ENCODE measurements at places on chromosomes 2 and 18.

GRCh38 chr2:163338270-163338669 is 397.5 kb downstream of the FIGN start:
- no peak for DNase-seq

GRCh38 chr2:152716805-152717227 is 445 bp downstream of the PRPF40A start:
- DNase-seq: peak; percentile 2

GRCh38 chr2:150542692-150543091 is 55.2 kb upstream of the RND3 start:
- no peak for DNase-seq

DNA sequence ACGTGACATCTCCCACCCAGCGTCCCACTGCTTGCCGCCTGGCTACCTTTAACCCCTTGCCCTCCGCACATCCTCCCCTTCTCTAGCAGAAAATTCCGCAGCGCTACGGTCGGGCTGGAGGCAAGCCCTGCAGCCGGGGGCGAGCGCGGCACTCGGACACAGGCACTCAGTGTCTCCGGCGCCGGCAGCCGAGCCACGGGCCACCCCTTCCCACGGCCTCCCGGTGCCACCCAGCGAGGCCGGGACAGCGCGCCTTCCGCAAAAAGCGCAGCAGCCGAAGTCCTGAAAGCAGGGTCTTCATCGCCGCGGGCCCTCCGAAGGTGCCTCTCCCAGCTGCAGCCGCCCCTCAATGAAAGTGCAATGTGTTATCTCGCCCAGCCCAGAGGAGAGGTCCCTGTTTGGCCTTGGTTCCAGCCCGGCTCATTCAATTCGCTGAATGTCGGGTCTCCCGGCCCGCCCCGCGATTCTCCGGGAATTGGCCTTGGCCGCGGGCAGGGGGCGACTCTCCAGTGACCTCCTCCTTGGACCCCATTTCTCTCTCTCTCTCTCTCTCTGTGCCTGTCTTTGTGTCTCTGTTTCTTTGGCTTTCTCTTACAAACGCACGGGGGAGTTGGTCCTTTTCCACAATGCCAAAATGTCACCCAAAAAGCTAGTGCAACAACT is 1.1 kb downstream of the DLGAP1 start:
- DNase-seq: no peak

DNA sequence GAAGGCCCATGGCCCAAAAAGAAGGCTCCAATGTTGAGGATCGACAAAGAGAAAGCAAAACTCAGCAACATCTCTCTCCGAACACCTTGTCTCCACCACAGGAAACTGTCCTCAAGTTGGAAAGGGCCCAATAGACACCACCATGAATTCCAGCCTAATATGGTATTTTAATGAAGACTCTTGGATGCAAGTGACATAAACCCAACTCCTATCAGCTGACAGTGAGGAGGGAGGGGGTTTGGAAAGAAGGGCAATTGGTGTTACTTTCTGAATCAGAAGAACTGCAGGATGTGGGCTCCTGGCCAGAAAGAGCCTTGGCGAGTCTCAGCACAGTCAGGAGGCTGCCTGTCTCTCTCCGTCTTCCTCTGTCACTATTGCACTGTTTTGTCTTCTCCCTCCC is 40.3 kb upstream of the SIGLEC15 start:
- DNase-seq: no peak

- DNase-seq: no peak
Measured at GRCh38 chr2:4073026-4073569, 369.7 kb downstream of the DCDC2C start.

DNA sequence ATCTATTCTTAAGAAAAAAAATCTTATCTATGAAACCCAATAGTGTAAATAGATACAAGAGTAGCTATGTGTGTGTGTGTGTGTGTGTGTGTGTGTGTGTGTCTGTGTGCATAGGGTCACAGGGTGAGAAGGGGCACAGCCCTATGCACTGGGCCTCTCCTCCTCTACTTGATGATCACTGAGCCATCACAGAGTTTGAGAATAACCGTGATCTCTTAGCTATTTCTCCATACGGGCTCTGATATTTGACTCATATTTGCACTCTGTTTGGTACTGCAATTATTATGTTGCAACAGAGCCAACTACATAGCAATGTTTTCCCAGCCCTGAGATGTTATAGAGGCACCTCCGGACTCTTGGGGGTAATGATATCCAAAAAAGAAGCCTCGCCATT is 28.8 kb upstream of the SLC40A1 start:
- no peak for DNase-seq

DNA sequence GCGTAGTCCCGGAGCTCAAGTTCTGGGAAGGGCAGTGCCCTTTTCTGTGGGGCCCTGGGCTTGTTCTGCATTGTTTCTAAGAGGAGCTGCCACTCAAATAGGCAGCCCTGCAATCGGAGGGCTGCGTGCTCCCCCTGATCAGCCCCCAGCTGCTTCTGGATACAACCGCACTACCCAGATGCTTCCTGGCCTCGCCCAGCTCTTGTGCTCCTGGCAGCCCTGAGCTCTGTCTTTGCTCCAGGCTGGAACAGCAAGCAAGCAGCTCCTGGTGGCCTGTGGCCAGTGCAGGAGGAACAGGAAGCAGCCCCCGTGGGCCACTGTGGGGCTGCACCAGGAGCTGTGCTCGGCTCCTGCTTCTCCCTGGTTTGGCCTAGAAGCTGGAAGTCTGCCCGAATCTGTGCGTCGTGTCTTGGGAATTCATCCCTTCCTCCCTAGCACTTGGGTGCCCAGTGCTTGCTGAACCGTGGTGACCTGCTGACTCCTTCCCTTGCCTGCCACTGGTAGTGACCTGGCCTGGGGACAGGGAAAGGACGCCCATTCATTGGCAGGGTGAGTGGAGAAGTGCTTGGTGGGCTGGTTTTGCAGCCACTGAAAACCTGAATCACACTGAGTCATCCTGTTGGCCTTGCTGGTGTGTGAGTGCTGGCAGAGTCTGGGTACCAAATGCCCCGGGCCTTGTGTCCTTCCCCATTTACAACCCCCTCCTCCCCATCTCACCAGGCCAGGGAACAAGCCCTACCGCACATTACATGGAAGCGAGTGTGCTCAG is 27.3 kb upstream of the NTSR2 start:
- DNase-seq: no peak

GRCh38 chr2:95669441-95669991 is 77.7 kb downstream of the TRIM43 start:
- no peak for DNase-seq

DNA sequence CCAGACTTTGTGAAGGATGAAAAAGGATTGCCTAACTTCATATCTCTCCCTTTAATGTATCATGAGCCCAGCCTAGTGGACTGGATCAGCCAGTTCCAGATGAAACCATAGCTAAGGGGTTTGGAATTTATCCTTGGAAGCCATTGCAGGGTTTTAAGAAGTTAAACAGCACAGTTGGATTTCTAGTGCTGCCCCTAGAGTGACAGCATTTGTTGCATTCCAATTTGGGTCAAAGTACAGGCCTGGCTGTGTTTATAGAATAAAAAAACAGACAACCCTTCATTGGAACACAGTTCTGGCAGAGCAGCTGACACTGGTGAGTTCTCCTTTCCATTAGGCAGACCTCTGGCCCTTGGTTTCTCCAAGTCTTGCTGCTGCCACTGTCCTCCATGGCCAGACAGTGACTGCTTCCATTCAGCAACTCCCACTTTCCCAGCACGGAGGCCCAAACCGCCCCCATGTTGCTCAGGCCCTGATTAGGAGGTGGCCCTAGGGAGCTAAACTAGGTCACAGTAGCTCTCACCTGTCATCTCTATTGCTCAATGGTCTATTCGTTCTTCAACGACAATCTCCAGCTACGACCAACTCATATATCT is 8.0 kb downstream of the GPR39 start:
- DNase-seq: no peak

- DNase-seq: no peak
Measured at GRCh38 chr2:174729797-174730697, 34.2 kb downstream of the CHRNA1 start.

DNA sequence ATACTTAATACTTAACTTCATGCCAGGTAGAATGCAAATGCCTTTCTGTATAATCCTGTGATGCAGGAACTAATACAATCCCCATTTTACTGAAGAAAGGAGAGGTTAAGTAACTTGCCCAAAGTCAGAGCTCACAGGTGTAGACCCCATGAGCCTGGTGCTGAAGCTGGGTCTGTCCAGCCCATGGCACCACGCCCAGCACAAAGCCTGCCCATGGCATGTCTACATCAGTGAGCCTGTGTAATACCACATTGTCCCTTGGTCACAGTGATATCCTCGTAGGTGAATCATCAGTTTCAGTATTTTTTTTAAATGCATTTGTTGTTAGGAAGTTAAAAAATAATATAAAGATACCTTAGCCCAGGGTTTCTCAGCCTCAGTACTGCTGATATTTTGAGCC is 69.9 kb upstream of the MCFD2 start:
- no peak for DNase-seq

GRCh38 chr18:28193177-28193778 is 16.3 kb upstream of the CDH2 start:
- DNase-seq: no peak

GRCh38 chr18:48732767-48733424 is 194.1 kb downstream of the CTIF start:
- DNase-seq: no peak

- DNase-seq: no peak
Measured at GRCh38 chr2:71792926-71793761, 339.8 kb downstream of the DYSF start.

- DNase-seq: no peak
Measured at GRCh38 chr2:121605820-121606733, 43.2 kb downstream of the CLASP1 start.

GRCh38 chr2:20494241-20494640 is 47.4 kb downstream of the RHOB start:
- no peak for DNase-seq

- no peak for DNase-seq
Measured at GRCh38 chr2:236054125-236054524, 114.1 kb downstream of the GBX2 start.

DNA sequence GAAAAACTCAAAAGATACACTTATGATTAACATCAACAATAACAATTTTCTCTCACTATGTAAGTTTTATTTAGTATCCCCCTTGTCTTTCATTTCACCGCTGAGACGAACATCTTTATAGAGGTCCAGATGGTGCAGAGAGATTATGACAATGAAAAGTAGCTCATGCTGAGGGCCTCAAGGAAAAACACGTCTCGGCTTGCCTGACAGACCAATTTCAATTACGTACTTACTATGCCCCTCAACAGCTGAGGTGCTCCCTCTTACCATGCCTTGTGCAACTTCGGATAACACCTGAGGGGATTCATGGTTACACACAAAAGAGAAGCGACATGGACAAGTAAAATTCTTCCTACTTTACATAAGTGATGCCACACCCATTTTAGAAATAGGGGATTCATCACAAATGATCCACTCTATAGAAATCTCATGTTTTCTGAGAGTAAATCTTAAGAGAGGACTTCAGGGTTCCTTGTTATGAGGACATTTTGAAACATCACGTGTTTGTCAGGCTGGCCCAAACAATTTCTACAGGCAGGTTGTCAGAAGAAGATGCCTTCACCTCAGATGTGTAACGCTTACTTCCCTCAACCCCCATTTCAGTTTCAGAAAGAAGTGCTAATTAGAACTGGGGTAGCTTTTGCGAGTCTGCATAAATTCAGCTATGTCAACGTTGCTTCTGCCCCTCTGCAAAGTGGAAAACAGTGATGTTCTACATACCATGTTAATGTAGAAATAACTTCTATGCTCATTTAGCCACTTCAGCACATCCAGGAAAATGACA is 191.4 kb downstream of the NRXN1 start:
- no peak for DNase-seq

DNA sequence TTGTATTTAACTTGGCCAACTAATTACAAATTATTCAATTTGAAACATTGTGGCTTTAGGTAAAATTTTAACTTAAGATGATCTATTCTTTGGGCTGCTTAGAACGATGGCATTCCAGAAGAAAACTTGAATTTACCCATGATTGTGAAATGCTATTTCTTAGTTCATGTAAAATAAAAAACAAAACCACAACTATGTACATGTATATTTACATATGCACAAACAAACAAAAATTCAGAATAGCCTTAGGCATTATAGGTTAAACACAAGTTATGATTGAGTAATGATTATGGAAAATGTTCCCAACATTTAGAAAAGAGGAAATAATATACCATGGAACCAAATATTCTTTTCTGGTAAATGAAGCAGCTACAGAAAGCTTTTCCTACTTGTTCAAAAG is 3.5 kb upstream of the SMCHD1 start:
- DNase-seq: no peak

DNA sequence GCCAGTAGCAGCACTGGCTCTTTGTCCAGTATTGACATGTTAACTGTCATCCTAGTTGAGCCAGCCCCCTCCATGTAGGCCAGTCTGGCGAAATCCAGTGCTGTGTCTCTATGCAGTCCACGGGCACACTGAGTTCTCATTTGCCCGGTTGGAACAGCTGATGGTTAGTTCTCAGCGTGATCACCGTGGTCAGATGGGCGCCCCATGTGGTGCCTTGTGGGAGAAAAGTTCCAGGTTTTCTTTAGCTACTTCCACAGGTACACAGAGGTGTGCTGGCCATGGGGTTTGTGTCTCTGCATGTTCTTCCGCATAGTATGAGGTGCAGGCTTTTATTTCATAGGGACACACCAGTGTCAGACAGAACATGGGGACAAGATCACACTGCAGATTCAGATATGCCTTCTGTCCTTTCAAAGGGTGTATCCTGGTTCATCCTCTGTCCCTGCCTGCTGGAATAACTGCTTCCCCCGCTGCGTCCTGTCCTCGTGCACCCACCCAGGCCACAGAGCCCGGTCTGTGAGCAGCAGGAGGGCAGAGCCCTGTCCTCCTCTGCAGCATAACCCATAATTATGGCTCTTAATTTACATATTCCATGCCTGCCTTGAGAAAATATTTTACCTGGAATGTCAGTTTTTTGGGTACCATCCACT is 334.1 kb downstream of the GBX2 start:
- DNase-seq: no peak

GRCh38 chr2:70513738-70514137 is 39.9 kb downstream of the TGFA start:
- no peak for DNase-seq

- DNase-seq: no peak
Measured at GRCh38 chr2:236302555-236302954, 38.3 kb upstream of the ASB18 start.

GRCh38 chr2:157061799-157062198 is 195.7 kb upstream of the GALNT5 start:
- no peak for DNase-seq

DNA sequence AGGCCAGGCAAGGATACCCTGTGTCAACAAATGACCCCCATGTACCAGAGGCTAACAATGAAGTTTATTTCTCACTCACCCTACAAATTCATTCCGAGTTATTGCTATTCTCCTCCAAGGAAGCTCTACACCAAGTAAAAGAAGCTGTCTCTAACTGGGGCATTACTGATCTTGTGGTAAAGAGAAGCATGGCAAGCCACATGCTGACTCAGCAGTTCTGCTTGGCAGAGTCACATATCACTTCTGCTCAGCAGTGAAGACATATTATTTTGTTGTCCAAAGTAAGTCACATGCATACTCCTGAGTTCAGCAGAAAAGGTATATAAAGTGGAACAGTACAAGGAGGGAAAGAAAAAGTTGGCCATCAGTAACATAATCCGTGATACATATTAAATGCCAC is 315.8 kb downstream of the GULP1 start:
- DNase-seq: no peak

GRCh38 chr2:200335657-200336056 is 29.2 kb downstream of the SPATS2L start:
- DNase-seq: no peak
